ENCODE measurements at places on chromosomes 16 and 17. TPM values are rescaled to one million over a fixed set of nuclear protein-coding genes. Genes with fewer than 3 reads are reported as not detected.

DNAAF1 gene
- 0.76 TPM for total RNA-seq

TMEM106A gene
- total RNA-seq = 16.6 TPM

MT1H gene
- not detected for total RNA-seq

SLC13A5 gene
- 1.4 TPM for total RNA-seq

CDR2L gene
- 4.5 TPM for total RNA-seq

SKAP1 gene
- total RNA-seq = 2.2 TPM

NPIPB13 gene
- 1.3 TPM for total RNA-seq

RUNDC3A gene
- total RNA-seq = 0.24 TPM

CHST4 gene
- total RNA-seq = 4.0 TPM

SLFN13 gene
- total RNA-seq = 14.4 TPM

MRPS23 gene
- total RNA-seq = 34.3 TPM

MAP3K3 gene
- 36.2 TPM for total RNA-seq

KRT15 gene
- 0.71 TPM for total RNA-seq

ZFHX3 gene
- total RNA-seq = 5.5 TPM

PRSS36 gene
- total RNA-seq = 2.1 TPM

IL21R gene
- 0.13 TPM for total RNA-seq

RNF43 gene
- total RNA-seq = 5.6 TPM

TEFM gene
- total RNA-seq = 11.8 TPM

SYCE1L gene
- total RNA-seq = 19.2 TPM

MYH8 gene
- total RNA-seq = not detected

TBX6 gene
- total RNA-seq = 1.4 TPM

PLSCR3 gene
- 16.8 TPM for total RNA-seq

DNAH9 gene
- 3.1 TPM for total RNA-seq

KRT24 gene
- total RNA-seq = not detected

Data from ovary (tissue), 10 donors.